Stimulated activated CD4-positive, alpha-beta T cell treated with anti-CD3 and anti-CD28 coated beads, TNF-alpha, amount 100 ng/mL, for 4 hours (primary cell): ENCODE measurements at places on chromosomes 1 and 21.

DNA sequence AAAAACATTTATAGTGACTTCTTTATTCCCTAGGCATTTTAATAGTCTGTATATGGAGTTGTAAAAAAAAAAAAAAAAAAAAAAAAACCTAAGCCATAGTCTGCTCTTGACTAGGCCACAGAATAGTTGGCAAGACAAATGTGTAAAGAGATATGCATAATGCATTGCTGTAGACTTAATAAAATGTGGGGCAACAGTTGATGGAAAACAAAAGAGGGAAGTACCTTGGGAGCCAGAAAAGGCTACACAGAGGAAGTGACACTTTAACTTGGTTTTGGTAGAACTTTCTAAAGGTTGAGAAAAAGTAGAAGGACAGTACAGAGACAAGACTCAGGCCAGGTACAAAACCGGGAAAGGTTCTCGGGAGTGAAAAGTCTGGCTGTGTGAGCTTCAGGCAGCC is 802.9 kb upstream of the ADAMTS5 start:
- DNase-seq = no peak

DNA sequence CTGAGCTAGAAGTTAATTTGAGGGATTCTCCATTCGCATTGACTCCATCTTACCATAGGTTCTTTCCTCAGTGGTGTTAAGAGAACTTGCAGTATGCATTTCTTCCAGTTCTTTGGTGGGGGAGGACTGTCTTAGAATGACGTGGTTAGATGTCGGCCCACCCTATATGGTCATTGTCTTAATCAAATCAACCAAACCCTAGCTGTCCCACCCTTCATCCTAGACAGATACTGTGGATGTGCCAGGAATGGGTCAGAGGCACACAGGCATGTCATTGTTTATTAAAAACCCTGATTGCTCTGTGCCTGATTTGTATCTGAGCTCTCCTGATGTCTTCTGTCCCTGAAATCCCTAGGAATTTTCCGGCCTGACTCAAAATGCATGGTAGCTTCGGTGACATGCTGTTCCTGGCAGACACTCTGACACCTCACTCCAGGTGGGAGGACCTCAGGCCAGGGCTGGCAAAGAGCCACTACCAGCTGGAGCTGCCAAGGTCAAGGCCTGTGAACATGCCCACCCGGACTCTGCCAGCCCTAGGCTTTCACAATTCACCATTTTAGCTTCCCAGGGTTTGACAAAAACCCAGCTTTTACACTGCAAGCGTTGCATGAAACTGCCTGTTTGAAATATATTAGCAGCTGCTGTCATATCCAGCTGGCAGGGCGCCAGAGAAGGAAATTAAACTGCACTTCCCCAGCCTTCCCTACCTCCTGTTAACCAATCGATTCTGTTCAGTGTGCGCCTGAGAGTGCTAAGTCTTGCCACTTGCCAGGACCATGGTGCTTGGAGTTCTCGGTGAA is 134.0 kb downstream of the FAM78B start:
- no peak for DNase-seq

GRCh38 chr1:168626326-168626725 is 49.9 kb downstream of the XCL1 start:
- no peak for DNase-seq

DNA sequence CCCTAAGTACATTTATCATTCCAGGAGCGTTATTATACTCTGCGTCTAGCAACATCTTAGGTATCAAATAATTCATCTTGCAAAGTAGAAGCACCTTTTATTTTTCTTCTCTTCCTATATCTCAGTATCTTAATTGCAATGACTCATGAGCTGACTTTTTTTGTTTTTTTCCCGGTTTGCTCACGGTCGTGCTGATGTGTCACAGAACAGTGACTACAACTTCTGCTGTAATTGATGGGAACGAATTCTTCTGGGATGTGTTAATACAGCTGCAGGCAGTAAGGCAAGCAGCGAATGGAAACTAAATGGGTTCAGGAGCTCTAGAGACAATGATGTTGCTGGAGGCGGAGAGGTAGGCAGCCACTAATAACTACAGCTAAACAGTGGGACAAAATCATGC is 89.8 kb upstream of the TMPRSS15 start:
- no peak for DNase-seq

GRCh38 chr1:174284052-174284451 is 124.7 kb downstream of the RABGAP1L start:
- no peak for DNase-seq

DNA sequence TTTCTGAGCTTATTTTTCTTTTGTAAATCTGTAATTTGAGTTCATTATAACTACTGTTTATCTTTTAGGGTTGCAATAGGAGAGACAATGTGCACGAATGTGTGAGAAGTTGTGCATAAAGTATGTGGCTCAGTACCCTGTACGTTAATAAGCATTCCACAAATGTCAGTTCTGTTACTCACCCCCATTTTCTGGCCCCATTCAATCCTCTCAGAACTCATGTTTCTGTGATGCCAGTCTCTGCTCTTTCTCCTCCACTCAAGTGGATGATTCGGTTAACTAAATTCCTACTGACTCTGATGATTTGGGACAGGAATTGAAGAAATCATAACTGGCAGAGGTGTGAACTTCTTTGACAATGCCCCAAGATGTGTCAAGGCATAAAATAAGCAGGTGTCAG is 10.2 kb upstream of the DMRTB1 start:
- DNase-seq = no peak

DNA sequence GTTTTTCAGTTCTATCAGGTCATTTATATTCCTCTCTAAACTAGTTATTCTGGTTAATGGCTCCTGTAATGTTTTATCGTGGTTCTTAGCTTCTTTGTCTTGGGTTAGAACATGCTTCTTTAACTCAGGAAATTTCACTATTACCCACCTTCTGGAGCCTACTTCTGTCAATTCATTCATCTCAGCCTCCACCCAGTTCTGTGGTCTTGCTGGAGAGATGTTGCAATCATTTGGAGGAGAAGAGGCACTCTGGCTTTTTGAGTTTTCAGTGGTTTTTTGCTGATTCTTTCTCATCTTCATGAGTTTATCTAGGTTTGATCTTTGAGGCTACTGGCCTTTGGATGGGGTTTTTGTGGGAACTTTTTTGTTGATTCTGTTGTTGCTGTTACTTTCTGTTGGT is 213.0 kb downstream of the BRINP2 start:
- DNase-seq = no peak

DNA sequence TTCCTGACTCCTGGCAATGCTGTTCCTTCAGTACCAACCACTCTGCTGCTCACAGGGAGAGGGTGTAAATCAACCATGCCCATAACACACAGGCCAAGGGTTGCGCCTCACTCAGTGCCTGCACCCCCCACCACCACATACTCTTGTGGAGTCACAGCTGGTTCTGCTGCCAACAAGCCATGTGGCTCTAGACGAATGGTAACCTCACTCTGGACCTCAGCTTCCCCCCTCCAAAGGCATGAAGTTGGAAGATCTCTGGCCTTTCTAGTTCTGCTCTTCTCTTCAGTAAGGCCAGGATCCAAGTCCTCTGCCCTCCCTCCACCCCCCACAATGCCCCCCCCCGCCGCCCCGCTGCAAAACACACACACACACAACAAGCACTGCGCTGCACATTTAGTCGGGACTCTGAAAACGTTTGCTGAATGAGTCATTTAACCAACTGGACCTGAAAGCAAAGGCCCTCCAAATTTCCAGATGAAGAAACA is 1.7 kb upstream of the GLIS1 start:
- no peak for DNase-seq

GRCh38 chr1:175045519-175045918 is 22.1 kb upstream of the TNN start:
- DNase-seq = no peak

DNA sequence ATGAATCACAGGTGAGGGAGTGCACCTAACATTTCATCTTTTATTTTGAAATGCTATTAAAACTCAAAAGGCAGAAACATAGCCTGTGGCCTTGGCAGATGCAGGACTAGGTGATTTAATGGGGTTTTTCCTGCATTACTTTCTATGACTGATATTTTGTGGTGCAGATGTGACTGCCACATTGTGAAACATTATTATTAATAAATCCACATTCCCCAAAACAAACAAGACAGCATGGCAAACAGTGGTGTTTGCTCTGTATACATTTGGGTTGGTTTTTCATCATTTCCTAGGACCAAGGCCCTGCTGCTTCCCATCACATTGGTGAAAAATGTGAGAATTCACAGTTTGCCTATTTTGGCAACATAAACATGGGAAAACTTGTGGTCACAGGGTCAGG is 247.6 kb upstream of the SGIP1 start:
- no peak for DNase-seq

GRCh38 chr1:209831615-209832014 is 3.8 kb downstream of the UTP25 start:
- no peak for DNase-seq

- DNase-seq = no peak
These were observed 259.3 kb upstream of the AJAP1 start for GRCh38 chr1:4395158-4395557.

DNA sequence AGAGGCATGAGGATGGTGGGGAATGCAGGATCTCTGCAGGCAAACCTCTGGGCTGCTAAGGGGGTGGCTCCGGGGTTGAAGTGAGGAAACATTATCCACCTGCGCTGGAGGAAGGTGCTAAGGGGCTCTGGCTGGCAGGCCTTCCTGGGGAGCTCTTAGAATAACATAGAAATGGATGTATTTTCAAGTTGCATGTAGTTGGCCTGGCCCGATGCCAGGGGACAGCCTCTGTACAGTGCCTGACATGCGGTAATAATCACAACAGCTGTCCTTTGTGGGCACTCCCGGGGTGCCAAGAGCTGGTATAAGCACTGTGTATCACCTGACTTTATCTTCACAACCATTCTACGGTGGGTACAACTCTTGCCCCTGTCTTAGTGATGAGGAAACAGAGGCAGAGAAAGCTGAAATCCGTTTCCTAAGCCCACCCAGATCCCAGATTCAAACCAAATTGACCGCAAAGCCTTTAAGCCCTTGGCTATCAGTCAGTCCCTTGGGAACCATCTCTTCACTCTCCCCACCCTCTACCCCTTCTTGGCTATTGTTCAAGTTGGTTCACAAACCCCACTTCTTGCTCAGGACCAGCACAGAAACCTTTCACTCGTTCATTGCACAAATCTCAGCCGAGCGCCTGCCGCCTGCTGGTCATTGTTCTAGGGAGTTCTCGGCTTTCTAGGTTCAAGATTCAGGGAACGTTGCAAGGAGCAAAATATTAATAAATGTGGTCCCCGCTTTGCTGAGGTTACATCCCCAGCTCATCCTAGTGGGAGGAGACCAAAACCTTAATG is 30.9 kb downstream of the PADI4 start:
- no peak for DNase-seq

- no peak for DNase-seq
These were observed 165.7 kb upstream of the IRF2BP2 start for GRCh38 chr1:234775477-234776246.

- DNase-seq = no peak
These were observed 67.5 kb downstream of the RGL1 start for GRCh38 chr1:183872403-183872802.

DNA sequence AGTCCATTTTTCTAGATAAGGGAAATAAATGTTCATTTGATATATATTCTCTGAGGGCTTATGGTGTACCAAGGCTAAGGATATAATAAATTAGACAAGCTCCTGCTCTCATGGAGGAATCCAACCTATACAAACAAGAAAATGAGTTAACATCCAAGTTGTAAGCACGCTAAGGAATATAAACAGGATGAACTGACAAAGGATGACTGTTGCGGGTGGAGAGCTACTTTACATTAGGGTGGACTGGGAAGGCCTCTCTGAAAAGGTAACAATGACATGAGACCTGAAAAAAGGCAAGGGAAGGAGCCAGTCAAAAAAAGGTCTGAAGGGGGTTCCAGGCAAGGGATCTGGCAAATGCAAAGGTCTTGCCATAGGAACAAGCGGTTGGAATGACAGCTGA is 3.1 kb downstream of the BCAR3 start:
- no peak for DNase-seq

DNA sequence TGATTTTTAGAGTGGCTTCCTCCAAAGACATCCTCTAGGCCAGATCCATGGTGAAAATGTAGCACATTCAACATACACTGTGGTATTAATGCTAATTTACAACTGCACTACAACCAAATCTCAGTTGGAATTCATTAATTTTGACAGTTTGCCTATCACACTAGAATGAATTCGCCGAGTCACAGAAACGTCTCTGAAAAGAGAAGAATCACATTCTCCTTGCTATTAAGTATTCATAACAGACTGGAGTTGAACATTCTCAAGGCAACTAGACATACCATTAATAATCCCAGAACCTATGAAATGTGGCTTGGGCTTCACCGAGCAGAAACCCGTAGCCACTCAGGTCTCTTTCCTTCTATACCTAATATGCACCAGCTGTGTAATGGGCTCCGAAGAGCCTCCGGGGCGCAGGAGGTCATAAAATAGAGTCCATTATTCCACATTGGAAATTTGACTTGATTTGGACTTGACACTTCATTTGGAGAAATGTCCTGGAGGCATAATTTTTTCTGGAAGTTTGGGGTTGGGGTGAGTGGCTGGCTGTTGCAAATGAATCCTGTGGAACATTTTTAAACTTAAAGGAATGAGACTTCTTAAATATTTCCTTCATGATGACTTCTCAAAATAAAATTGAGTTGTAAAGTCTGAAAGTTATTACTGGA is 117.1 kb downstream of the DSCAM start:
- DNase-seq = no peak

DNA sequence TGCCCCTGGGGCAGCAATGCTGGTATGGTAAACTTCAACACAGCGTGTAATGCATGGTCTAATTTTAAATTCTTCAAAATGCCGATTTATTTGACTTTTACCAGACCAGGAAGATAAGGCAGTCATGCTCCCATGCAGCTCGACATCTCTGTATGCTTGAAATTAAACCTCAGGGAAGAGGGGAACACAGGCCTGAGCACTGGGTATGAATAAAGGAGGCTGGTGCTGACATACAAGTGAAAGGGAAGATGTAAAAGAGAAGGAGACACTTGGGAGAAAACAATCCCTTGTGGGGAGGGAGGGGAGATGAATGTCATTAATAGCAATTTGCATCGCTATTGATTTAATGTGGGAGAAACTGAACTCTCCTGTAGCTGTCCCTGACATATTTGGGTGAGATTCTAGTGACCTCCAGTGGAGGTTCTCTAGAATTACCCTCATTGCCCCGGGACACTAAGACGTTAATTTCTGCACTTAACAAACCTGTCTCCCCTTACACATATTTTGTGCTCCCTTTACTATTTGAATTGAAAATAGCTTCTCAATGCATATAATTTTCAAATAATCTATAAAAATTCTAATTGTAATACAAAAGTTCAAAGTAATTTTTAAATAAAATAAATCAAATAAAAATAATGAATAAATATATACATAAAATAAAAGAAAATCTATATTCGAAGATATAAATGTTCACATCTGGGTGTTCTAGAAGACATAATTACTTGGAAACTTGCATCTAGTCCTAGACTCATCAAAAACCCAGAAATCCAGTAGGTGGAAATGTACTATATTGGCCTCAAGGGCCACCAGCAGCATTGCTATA is 283.1 kb downstream of the LMX1A start:
- no peak for DNase-seq

- DNase-seq = no peak
These were observed 28.3 kb upstream of the NEK7 start for GRCh38 chr1:198128533-198128932.

- no peak for DNase-seq
These were observed 185.2 kb downstream of the LEPR start for GRCh38 chr1:65605621-65606020.
